ENCODE measurements at places on chromosomes 4 and X.

- DNase-seq = no peak
Observed at GRCh38 chr4:25859429-25860148, 3.2 kb downstream of the SEL1L3 start.

DNA sequence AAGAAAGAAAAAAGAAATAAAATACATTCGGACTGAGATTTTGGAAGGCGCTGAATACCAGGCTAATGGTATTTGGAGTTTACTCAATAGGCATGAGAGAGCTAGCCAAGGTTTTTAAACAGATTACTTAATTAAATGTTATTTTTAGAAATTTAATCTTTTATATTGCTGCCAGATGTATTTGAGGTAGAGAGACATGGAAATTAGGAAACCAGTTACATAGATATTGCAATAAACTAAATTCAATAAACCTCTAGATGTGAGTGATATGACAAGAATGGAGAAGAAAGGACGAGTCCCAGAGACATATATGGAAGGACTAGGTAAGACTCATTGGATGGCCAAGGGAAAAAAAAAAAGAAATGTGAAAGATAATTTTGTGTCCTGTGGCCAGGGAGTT lies 38.5 kb upstream of the IL13RA1 start:
- DNase-seq = no peak

GRCh38 chr4:3231471-3231870 lies 17.5 kb upstream of the MSANTD1 start:
- DNase-seq = no peak

DNA sequence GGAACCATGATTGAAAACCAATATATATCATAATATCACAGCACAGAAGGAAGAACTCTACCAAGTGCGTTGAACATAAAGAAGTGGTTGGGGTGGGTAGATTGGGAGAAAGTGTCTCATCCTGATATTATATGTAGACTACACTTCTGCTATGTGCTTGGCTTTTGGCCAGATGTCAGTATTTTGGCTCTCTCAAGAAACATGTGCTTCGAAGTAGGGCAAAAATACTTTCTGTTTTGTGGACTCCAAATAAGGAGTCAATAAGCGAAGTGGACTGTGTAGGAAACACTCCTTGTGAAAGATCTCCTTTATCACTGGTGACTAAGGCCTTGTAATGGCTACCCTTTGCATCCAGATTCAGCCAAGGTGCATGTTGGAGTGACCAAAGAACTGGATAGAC lies 7.8 kb upstream of the HPSE start:
- no peak for DNase-seq

- no peak for DNase-seq
Observed at GRCh38 chr4:31126881-31127398, 406.8 kb downstream of the PCDH7 start.

DNA sequence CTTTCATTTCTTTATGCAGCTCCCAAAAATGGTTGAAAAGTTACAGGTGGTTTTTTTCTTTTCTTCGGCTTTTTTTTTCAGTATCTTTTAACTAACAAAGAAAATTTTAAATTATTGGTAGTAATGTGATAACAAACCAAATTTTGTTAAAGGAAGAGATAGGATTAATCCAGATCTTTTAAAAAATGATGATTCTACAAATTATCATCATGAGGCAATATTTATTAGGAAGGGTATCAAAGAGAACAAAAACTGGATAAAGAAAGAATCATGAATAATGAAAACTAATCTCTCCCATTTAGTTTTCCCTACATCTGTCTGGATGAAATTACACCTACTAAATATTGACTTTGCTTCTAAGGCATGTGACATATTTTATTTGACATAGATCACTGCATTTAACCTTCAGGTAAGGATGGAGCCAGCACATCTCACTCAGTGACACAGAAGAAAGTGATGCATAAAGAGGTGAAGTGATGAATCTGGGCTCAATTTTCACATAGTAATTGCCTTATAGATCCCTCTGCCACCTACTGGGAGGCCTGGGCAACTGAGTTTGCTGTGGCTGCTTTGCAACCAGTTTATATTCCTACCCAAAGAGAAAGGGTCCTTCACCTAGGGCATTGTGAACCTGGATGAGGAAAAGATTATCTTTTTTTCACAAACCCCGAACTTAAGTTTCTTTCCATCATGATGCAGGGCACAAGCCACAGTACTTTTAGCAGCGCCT lies 155.6 kb downstream of the HNRNPD start:
- no peak for DNase-seq

GRCh38 chrX:14027036-14027435 lies 2.7 kb downstream of the GEMIN8 start:
- DNase-seq = no peak

GRCh38 chr4:139913995-139914598 lies 239.9 kb downstream of the MAML3 start:
- DNase-seq = no peak

GRCh38 chr4:26474551-26474950 lies 15.7 kb downstream of the CCKAR start:
- DNase-seq = no peak

DNA sequence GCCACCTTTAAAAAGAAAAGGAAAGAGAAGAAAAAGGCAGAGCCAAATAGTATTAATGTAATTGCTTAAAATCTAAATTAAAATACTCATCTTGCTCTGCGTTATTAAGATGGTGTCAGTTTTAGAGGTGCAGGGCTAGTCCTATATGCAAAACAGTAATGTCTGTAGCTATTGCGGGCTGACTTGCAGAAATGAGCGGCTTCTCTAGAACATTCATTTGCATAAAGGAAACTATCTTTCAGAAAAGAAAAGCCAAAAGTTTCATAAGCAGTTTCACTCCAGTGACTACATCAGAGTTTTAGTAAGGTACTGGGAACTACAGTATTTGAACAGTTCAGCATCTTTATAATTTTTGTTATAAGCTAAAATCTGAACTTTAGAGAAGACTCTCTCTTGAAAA lies 6.0 kb downstream of the SMAD1 start:
- no peak for DNase-seq

GRCh38 chrX:70995338-70995737 lies 64.4 kb upstream of the SLC7A3 start:
- DNase-seq = no peak

DNA sequence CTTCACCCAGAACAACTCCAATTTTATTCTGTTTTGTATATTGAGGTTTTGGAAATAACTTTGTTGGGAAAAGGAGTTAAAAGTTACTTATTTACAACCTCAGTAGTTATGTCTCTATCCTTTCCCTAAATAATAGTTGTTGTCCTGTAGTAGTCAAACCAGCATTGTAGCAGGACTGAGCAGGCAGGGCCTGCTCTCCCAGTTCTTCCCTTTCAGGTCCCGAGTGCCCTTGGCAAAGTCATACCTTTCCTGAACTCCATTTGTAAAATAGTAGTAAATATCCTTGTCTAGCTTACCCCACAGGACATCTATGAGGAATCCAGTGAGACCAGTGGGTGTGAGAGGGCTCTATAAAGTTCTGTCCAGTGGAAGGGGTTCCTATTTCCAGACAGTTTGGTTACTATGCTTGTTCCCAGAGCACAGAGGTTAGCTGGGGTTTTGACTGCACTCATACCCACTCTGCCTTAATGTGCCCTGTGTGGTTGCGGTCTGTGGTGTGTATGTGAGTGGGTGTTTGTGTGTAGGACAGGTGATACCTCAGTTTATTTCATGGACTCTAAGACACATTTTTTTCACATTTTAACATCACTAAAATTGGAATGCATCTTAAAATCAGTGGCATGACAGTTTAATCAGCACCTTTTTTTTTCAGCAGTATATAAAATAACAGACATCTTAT lies 136.3 kb downstream of the AMMECR1 start:
- no peak for DNase-seq

DNA sequence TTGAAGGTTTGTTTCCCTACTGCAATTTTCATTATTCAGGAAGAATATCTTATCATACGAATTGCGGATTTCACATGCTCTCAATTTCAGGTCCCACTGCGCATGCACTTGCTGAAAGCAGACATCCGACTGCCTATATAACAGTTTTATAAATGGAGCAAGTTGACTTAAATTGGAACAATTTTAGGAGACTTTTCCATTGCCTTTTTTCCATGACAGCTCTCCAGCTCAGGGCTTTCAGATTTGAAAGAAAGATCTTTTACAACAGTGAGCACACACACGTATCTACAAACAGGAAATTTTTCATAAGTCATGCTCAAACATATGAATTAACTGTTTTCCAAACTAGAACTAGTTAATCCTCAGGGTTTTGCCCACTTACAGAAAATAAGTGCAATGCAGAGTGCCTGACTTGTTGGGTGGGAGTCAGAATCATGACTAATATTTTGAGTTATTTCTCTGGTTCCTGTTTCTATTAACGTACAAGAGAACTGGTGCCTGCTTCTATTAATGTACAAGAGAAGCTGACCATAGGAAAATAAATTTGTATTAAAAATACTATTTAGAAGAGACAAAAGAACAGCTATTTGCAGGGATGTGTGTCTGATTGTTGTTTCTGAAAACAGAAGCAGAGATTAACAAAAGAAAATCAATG lies 137.9 kb downstream of the GPC3 start:
- DNase-seq = no peak

DNA sequence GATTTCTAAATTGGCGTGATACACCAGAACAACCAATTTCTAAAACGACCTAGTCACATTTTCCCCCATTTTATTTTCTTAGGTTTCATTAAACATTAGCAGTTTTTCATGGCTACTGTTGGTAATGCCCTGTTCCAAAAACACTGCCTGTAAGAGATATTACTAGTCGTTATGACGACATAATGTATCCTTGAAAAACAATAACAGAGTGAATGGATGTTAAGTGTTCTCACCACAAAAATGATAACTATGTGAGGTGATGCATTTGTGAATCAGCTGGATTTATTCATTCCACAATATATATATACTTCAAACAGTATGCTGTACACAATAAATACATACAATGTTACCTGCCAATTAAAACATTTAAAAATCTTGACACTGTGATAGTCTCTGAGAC lies 1147.6 kb upstream of the PCDH10 start:
- no peak for DNase-seq

GRCh38 chr4:138204507-138204906 lies 37.6 kb downstream of the SLC7A11 start:
- DNase-seq = no peak

DNA sequence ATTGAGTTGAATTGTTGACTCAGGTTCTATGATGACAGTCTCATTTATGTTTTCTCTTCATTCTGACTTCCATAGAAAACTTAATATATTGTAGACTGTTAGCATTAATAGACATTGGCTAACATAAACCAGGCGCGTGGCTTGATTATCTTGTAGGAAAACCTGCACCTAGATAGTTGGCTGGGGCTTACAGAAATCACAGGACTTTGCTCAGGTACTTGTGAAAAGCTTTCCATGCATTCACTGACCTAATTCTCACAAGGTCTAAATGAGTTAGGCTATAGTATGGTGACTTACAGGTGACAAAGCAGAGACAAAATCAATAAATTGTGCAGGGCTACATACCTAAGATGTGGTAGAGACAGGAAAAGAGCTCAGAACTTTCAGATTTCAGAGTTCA lies 212.8 kb downstream of the GPAT3 start:
- no peak for DNase-seq

- no peak for DNase-seq
Observed at GRCh38 chr4:79662651-79663050, 254.6 kb upstream of the GK2 start.

DNA sequence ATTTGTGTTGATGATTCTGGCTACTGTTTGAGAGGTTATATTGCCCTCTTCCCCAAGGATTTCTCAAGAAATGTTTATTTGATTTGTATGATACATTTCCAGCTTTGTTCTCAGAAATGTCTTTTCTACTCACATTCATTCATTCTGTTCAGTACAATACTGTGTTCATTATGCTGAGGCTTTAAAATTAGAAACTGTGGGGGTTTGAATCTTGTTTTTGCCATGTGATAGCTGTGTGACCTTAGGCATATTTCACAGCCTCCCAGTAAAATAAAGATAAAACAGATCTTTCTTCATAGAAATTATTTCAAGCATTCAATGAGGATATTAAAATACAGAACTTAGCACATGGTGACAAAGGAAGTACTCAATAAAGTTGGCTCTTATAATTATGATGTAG lies 123.9 kb downstream of the DMD start:
- no peak for DNase-seq

GRCh38 chrX:103614999-103615398 lies 7.2 kb downstream of the TCEAL3 start:
- DNase-seq = no peak

GRCh38 chr4:109332926-109333464 lies 30.5 kb upstream of the COL25A1 start:
- no peak for DNase-seq

DNA sequence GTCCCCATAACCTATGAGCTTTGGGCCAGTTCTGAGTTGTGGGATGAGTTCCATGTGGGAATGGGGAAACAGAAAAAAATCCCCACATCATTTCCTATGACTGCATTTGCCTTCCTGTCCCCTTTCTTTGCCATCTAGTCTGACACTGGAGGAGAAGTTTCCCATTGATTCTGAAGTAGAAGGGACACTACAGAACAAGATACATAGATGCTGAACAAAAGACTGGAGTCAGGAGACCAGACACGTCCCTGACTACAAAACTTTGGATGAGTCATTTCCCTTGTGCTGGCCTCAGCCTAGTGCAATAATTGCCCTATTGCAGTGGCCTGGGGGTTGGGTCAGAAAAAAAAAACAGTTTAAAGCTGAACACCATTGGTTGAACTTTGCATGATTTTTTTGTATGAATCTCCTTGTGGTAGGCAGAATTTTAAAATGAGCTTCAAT lies 22.1 kb downstream of the BEX3 start:
- DNase-seq = no peak

GRCh38 chr4:3470244-3471097 lies 7.4 kb downstream of the DOK7 start:
- DNase-seq = no peak

GRCh38 chr4:3634281-3634857 lies 102.1 kb upstream of the LRPAP1 start:
- DNase-seq = no peak

- DNase-seq = no peak
Observed at GRCh38 chr4:5753766-5754528, 42.9 kb downstream of the EVC start.

DNA sequence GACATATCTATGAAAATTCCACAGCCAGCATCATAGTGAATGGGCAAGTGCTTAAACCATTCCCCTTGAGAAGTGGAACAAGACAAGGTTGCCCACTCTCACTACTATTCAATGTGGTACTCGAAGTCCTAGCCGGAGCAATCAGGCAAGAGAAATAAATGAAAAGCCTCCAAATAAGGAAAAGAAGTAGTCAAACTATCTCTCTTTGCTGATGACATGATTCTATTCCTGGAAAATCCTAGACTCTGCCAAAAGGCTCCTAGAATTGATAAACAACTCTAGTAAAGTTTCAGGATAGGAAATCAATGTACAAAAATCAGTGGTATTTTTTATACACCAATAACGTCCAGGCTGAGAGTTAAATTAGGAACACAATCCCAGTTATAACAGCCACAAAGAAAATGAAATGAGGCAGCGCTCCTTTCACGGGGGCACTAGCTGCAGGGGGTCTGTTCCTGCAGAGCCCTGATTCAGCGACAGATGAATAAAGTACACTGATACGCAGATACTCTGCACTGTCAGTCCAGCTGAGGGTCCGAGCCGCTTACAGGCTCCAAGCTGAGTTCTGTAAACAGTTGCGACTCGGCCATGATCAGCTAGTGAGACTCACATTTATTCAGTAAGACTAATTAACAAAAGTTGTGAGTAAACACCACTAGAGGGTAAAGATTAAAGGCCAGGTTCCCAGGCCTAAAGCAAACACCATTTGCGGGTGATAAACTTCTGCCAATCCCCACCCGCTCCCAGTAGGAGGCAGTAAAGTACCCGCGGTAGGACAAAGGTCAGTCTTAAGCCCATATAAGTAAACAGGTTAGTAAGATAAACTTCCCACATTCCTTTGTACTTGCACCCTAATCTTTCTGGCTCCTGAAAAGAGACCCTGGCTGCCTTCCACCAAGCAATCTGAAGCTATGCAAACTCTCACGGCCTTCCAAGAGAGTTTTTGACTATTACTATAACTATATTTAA lies 290.6 kb upstream of the GRID2 start:
- no peak for DNase-seq
